Effector CD4-positive, alpha-beta T cell (primary cell): ENCODE measurements at places on chromosomes 1 and 21.

DNA sequence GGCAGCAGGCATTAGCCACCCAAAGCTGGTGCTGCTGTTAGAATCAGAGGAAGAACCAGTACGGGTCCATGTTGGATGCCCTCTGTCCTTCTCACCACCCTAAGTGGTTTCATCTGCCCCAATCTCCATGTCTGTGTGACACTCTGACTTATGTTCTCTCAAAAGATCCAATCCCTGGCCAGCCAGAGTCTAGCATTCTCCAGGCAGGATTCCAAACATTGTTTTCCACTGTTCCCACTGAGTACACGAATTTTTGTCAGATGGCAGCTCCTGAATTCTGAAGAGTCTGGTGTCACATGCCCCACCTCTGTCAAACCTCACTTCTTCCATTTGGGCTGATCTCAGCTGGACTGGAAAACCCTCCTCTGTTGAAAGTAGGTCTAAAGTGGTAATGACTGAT, 166.0 kb downstream of the DISC1 start:
- no peak for DNase-seq

DNA sequence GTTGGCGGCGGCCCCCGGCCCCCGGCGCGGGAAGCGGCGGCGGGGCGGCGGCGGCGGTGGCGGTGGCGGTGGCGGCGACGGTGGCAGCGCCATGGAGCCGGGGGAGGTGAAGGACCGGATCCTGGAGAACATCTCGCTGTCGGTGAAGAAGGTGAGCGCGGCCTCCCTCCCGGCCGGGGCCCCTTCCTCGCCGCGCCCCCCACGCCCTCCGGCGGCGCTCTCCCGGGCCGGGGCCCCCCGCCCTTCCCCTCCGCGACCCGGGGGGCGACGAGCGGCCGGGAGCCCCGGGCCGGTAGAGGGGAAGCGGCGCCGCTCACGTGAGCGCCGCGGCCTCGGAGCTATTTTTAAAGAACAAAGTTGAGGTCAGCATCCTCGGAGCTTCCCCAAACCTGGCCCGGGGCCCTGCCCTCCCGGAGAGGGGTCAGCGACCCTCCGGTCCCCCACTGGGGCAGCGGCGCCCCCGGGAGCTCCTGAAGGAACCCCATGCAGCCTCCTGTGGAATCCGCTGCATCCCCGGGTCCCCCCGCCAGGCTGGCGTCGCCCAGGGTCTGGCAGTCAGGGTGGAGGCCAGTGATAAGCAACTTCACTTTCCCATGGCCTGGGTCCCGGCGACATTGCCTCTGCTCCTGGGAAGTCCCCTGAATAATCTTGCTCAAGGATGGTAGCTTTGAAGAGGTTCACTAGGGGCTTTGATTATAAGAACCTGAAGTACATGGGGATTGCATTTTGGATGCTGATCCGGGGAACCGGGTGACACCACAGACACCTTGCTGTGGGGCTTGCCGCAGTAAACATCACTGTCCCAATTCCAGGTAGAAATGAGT, 560 bp downstream of the PLEKHM2 start:
- peak; percentile 21 for DNase-seq

GRCh38 chr1:77950873-77951272, 28.0 kb downstream of the FUBP1 start:
- DNase-seq: no peak

DNA sequence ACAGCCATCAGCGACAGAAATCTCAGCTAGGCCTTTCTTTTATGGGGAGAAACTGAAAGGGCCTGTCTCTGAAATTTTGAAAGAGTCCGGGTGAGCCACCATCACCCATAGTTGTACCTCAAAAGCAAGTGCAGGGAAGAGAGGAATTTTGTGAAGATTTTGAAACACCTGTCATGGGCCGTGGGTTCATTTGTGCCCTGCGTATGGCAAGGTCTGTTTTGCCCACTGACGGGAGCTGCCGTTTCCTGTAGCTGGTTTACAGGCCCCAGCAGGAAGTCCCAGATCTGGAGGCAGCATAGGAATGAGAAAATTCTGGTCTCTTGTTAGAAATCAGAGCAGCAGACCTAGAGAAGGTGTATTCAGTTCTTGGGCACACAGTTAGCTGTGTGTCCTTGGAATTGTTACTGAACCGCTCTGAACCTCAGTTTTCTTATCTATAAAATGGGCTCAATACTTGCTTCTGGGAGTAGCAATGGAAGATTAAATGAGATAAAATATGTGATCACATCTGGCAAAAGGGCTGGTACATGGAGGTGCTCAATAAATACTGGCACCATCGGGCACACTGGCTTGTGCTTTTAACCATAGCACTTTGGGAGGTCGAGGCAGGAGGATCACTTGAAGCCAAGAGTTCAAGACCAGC, 52.5 kb downstream of the MAN1C1 start:
- no peak for DNase-seq

GRCh38 chr1:235937123-235937522, 70.4 kb upstream of the LYST start:
- DNase-seq: no peak

GRCh38 chr1:100628631-100629081, 90.7 kb downstream of the GPR88 start:
- DNase-seq: no peak

GRCh38 chr1:65971547-65971946, 178.9 kb downstream of the PDE4B start:
- DNase-seq: no peak

GRCh38 chr1:176102768-176103350, 104.2 kb downstream of the COP1 start:
- DNase-seq: no peak

DNA sequence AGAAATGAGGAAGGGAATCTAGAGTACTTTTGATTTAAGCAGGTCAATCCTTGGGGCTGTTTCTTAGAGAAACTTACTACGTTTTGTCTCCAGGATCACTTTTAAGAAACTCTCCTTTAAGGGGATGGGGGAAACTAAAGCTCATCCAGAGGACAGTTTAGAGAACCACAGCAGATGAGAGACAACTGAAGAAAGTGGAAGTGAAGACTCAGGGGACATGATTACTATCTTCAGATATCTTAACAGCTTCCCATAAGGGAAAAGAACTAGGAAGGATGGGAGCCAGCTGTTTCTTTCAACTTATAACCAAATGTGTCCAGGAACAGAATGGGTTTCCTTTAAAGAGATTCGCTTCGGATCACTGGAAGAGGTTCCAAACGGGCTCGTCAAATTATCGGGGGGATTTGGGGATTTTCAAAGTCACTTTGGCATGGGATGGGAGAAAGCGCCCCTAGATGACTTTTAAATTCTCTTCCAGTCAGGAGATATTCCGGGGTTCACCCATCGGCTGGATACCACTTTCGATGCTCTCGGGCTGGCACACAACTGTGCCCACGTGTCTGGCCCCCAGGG, 1.2 kb downstream of the SCMH1 start:
- DNase-seq: no peak

DNA sequence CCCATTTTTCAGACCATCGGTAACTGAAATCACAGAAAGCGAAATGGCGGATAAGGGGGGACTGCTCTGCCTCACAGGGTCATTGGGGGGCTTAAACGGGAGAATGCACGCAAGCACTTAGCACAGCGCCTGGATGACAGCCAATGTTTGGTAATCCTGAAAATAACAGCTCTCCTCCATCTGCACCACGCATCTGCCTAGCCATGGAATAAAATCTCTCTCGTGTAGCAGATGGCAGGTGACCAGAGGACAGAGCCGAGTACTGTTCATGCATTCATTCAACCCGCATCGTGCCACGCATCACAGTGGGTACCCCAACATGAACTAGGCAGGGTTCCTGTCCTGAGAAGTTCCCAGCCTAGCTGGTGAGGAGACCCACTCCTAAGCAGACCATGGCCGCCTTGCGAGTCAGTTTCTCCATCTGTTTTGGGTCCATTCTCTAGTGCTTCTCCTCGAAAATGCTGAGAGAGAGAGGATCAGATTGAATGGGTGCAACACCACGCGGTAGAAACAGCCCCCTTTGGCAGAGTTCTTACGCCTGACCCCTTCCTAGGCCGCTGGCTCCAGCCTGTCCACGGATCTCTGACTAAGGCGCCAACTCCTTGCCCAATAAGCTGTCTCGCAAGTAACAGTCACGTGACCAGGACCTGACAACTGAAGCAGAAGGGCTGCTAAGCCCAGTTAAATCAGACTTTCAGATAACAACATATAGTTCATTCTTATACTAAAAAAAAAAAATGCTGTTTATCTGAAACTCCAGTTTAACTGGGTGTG, 7.3 kb downstream of the SLC1A7 start:
- DNase-seq: no peak

DNA sequence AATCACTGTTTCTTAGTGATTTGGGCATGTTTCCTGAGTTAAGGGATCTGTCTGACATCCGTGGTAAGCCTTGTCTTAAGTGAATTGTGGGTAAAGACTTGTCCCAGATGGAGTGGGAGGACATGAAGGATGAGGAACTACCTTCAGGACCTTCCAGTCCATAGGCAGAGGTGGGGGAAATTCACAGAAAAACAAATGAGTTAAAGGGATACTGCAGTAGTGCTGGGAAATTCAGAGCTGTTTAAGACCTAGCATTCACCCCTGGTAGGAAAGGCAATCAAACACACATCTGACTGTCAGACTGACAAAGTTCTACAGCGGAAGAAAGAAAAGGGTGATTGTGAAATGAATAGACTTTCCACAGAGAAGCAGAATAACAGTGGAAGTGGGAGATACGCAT, 3.0 kb downstream of the GNAT2 start:
- DNase-seq: no peak

DNA sequence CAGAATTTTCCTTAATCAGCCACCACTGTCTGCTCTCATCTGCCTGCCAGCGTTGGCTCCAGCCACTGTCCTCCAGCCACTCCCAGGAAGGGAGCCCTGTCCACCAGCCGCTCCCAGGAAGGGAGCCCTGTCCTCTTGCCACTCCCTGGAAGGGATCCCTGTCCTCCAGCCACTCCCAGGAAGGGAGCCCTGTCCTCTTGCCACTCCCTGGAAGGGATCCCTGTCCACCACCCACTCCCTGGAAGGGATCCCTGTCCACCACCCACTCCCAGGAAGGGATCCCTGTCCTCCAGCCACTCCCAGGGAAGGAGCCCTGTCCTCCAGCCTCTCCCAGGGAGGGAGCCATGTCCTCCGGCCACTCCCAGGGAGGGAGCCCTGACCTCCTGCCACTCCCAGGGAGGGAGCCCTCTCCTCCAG, 726.5 kb downstream of the PTPRU start:
- DNase-seq: no peak

DNA sequence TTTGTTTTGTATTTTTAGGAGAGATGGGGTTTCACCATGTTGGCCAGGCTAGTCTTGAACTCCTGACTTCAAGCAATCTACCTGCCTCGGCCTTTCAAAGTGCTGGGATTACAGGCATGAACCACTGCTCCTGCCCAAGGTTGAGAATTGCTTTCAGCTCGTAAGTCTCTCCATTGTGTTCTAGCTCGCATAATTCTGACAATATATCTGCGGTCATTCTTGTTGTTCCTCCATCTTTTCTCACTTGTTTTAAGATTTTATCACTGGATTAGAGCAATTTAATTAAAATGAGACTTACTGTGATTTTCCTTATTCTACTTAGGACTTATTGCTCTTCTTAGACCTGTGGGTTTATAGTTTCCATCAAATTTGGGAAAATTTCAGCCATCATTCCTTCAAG, 102.9 kb downstream of the AHCTF1 start:
- no peak for DNase-seq

DNA sequence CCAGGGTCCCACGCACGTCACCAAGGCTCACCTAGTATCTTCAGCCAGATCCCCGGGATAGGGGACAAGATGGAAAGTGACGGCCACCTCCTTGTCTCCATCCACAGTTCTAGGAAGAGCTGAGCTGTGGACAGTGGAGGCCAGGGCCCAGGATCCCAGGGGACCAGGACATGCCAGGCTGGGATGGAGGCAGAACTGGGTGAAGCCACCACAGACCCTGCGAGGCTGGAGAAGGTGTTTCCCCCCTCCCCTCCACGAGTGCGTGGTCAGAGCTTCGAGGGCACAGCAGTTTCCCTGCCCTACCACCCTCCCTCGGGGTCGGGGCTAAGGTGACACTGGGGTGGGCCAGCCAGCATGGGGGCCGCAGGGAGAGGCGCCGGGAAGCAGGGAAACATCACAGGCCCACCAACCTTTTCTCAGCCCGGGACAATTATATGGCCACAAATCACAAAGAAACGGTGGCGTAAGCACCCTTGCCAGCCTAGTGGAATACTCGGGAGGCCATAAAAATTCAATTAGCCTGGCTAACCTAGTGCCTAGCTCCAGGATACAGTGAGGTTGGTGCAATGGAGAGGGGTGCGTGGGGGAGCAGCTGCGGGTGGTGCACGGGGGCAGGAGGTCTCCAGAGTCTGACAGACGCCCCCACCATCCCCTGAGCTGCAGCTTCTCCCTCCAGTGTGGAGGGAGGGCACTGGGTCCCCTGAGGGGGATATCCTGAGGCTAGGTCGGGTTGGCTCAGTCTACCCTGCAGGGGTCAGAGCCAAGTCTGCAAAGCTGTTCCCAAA, 13.4 kb downstream of the DRAXIN start:
- DNase-seq: no peak

DNA sequence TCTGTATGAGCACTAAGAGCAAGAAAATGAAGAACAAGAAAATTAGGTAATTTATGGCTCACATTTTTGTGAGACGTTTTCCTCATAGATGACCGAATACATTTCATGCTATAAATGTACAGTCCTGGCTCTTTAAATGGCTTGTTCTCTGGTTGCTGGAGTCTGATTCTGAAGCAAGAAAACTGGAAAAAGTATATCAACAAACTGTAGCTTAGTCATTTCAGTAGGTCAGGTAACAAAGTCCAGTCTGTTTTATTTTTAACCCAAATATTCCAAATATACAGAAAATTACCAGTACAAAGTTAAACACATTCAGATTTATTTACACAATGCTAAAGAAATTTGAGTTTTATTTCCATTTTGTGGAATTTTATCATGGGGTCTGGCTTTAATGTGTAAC, 2.5 kb upstream of the MYBPHL start:
- DNase-seq: no peak

GRCh38 chr1:113275083-113275482, 115.2 kb upstream of the MAGI3 start:
- no peak for DNase-seq

- no peak for DNase-seq
Observed at GRCh38 chr1:172916116-172916515, 134.6 kb downstream of the TNFSF18 start.

- DNase-seq: no peak
Observed at GRCh38 chr21:38156200-38156599, 100.6 kb upstream of the KCNJ15 start.

DNA sequence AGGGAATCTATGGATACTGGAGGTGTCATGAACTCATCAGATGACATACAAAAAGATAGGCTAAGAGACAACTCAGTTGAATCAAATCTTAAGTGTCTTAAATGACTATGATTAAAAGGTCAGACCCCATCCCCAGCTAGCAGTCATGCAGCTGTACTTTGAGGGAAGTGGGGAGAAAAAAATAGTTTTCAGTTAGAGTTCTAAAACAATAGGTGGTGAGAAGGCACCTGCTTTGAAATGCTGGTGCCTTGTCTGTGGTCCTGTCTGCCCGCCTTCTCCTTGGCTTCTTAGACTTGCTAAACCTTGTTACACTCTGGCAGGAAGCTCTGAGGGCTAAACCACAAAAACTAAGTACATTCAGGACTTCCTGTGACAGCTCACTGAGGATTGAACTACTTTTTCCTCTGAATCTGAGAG, 15.3 kb downstream of the CD2 start:
- peak; percentile 64 for DNase-seq
